ENCODE measurements at places on chromosomes 6 and 20.

DNA sequence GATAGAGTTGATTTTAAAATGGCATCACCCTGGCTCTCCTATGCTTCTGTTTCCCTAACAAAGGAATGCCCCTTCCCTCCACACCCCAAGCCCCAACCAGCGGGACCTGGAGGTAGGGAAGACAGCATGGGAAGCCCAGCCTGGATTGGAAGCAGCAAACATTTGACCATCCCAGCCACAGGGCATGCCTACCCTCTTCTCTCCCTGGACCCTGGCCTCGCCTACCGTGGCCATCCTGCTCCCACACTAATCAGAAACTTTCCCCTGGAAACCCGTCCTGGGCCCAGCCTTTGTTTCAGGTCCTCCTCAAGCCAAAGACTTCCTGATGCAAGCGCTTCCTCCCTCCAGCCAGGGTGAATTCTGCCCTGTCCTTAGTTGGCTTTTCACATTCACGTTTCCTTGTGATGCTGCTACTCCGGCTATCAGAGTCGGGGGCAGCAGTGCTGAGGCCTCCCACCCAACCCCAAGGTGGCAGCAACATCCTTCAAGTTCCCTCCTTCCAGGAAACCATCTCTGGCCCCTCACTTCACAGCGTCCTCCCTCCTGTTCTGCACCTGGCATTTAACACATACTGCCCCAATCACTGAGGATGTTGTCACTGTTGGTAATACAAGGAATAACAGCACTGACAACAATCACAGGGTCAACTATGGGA lies 18.2 kb upstream of the ANGPT4 start:
- DNase-seq: no peak

DNA sequence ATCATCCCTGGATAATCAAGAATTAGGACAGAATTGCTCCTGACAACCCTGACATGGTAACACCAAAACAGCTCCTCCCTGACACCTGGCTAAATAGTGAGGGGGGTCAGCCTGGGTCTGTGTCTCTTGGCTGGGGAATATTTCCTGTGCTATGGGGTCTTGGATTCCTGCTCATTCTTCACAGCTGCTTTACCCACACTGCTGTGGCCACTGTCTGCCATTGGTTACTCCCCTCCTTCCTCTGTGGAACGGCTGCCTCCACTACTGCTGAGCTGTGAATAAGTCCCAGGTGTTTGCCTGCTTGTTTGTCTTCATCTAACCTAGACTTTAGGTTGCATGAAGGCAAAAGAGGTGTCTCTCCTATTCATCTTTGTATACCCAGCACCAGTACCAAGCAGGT lies 33.9 kb upstream of the TXLNB start:
- DNase-seq: no peak

- DNase-seq: no peak
Observed at GRCh38 chr20:48105526-48105925, 320.2 kb upstream of the SULF2 start.

- peak; percentile 57 for DNase-seq
Observed at GRCh38 chr6:18186033-18186432, 30.8 kb downstream of the KDM1B start.

DNA sequence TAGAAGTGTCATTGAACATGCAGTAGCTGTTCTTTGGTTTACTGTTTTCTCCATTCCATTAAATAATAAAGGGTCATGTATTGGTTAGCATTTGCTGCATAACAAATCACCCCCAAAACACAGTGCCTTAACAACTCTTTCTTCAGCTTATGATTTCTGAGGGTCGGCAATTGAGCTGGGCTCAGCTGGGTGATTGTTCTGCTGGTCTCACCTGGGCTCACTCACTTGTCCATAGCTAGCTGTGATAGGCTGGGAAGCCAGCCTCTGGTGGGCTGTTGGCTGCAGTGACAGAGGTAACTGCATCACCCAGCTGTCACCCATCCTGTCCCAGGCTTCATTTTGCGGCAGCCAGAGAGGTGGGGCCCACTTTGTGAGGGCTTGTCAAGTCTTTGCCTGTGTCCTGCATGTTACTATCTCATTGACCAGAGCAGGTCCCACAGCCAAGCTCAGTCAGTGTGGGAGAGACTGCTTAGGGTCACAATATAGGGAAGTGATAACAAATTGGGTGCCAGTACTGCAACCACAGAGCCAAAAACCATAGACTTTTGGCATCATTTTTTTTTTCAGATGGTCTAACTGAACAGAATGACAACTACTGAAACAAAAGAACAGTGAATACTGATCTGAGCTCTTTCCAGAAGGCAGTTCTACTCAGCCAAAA lies 76.9 kb downstream of the SYNDIG1 start:
- no peak for DNase-seq

DNA sequence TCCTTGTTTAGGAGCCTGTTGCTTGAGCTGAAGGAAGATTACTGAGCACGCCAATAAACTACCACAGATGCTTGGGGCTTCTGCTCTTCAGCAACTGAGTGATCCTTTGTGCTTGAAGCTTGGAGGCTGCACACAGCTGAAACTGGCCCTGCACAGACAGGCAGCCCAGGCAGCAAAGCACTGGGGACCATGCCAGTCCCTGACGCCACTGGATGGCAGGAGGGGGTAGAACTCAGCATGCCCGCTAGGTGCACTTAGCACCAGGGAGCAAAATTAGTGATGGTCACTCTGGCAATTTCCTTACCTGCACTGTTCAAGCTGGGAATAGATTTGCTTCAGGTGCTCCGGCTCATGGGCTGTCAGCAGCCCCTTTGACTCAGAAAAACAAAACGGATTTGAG lies 91.5 kb downstream of the FAM50B start:
- no peak for DNase-seq
